ENCODE measurements at places on chromosomes 3 and 15.

DNA sequence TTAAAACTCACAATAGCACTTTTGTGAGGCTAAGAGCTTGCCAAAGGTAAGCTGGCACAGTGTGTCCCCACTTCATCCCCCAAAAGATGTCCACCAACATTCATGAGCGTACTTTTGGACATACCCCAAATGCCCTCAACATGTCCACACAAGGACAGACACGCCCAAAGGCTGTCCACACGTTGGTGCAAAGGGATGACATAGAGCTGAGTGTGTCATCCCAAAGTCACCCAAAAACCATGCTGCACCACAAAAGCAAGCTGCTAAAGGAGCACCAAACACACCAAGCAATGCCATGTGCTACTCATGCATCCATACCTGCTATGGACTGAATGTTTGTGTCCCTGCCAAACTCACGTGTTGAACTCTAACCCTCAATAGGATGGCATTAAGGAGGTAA, 57.9 kb downstream of the KLF13 start:
- no peak for DNase-seq

DNA sequence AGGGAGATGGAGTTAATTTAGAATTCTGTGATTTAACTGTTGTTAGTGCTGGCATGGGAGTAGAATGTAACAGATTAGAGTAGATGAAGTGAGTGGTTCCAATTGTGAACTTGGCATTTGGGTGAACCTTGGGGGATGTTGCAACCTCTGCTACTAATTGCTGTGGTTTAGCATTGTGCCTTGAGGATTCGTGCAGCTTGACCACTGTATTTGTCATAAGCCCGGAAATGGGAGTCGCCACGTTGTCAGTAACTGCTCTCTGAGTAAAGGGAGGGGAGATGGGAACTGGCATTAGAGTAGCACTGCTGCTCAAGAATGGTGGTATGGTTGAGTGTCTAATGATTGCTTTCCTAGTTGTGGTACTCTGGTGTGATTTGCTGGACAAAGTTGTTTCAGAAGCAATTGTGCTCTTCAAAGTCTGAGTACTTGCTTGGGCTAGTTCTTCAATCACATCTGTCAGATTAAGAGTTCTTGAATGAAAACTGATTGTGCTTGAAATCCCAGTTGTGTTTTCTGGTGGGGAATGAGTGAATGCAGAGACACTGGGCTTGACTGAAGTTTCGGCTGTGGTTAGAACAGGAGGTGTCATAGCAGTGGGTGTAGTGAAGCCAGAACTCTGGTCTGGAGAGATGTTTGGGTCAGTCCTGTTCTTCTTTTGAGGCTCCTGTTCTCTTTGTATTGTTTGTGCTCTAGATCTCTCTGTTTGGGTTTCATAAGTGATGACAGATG, 15.4 kb downstream of the IGSF10 start:
- DNase-seq, result no peak

- DNase-seq, result no peak
Measured at GRCh38 chr3:4680227-4680691, 187.1 kb downstream of the ITPR1 start.

- DNase-seq, result no peak
Measured at GRCh38 chr3:25592510-25592968, 72.2 kb downstream of the TOP2B start.

- no peak for DNase-seq
Measured at GRCh38 chr15:55230051-55230670, 33.4 kb upstream of the RSL24D1 start.

DNA sequence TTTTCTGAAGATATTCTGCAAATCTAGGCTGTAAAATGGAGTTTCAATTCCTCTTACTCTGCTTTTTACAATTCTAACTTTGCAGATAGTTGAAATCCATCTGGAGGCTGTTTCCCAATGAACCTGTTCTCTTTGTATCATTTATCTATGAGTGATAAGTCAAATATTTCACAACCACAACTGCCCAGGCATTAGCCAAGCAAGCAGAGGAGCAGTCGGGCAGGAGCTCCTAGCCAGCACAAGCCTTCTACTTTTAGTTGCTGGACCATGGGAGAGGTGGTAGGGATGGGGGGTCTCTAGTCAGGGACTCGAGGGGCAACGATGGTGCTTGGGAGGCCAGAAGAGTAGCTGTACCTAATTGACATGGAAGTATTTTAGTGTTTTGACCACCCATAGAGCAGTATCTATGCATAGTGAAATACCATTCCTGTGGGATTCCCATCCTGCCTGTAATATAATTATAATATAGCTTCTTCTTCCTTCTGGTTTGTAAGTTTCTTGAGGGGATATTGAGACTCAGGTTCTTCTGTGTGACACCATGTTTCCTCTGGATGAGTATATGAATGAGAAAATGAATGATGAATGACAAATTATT, 353.5 kb upstream of the IL12A start:
- no peak for DNase-seq

DNA sequence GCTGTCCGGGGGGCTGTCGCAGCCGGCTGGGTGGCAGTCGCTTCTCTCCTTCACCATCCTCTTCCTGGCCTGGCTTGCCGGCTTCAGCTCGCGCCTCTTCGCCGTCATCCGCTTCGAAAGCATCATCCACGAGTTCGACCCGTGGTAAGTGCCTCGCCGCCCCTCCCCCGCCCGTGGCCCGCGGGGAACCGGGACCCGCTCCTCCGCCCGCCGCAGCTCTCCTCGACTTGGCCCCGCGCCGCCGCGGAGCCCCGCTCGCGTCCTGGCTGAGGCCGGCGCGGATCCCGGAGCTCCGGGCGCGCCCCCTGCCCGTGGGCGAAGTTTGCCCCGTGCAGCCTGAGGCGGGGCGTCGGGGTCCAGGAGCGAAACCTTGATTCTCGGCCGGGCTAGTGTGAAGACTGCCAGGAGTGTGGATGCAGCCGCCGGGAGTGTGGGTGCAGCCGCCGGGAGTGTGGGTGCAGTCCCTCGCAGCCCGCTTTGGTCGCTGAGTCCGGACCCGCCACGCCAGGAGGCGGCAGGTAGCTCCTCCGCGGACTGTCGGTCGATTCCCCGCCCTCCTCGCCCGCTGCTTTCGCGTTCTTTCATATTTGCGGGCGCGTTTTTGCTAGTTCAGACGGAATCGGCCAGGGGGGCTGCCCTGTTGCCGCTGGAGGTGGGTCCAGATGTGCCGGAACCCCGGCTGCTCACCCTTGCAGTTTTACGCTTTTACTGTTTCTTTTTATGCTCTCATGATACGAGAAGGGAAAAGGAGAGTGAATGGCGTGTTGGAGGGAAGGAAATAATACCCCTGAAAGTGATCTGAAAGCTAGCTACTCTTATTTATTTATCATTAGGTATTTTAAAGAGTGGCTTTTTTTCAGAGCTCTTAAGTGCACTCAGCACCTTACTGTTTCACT, 692 bp downstream of the STT3B start:
- peak; percentile 42 for DNase-seq

DNA sequence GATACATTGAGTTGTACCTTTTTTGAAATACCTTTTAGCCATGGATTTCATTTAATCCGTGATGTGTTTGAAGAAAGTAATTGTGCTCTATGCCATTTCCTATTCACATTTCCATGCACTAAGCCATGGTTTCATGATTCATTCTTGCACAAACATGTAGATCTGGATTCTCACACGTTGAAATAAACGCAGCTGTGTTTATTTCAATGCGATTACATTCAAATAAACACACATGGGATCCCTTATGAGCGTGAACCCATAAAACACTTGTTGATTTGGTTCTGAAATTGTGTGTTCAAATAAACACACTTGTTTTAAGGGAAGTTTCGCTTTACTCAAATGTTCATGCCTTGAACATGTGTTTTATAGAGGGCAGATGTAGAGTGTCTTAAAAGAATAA, 39.2 kb downstream of the BBX start:
- DNase-seq, result no peak

- no peak for DNase-seq
Measured at GRCh38 chr3:195187609-195188425, 83.1 kb downstream of the XXYLT1 start.

- DNase-seq, result no peak
Measured at GRCh38 chr3:181764544-181764943, 52.8 kb downstream of the SOX2 start.

- DNase-seq, result no peak
Measured at GRCh38 chr3:112053229-112053628, 18.7 kb downstream of the TMPRSS7 start.

DNA sequence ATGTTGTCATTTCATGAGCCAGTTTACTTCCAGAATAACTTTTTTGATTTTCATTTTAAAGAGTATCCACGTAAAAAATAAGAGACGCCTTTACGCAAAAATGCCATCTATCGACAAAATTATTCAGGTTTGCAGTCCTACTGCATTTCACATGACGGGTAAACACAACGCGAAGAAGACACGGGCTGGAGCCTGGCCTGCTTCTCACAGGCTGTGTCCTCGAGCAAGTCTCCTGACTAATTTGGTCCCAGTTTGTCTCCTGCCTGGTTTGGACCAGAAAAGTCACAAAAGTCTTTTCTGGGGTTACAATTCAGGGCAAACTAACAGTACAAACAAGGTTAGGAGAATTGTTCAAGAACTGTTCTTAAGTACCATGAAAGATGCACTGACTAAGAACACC, 51.7 kb downstream of the CHSY1 start:
- no peak for DNase-seq

DNA sequence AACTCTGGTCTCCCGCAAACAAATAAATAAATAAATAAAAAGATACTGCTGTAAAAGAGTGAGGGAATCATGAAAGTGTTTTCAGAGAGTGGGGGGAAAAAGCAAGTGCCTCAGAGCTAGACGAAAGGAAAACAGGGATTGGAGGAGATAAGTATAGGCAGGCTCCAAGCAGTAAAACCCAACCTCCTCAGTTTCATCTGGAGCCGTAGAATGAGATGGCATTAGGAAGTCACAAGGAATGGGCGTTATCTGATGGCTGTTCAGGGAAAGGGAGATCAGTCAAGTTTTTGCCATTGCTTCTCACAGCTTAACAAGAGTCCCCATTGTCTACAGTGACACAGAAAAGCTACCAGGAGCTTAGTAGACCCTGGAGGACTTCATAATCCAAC, 451.5 kb upstream of the PPP2R3A start:
- no peak for DNase-seq
